Mononuclear cell (primary cell): ENCODE measurements at places on chromosomes 2 and 18. TPM values are rescaled to one million over a fixed set of nuclear protein-coding genes. Genes with fewer than 3 reads are reported as not detected.

The MCEE gene
- 6.8 TPM for total RNA-seq

The SGPP2 gene
- total RNA-seq: 0.94 TPM

The IL1R2 gene
- 1.4 TPM for total RNA-seq

The ALLC gene
- total RNA-seq: not detected

The BCL11A gene
- 11.2 TPM for total RNA-seq
